Muscle of back (tissue), 13 donors: ENCODE measurements at places on chromosomes 3 and 15.

- DNase-seq = no peak
Measured at GRCh38 chr3:182886497-182886896, 93.2 kb downstream of the ATP11B start.

GRCh38 chr3:150783316-150783715, 20.3 kb upstream of the SIAH2 start:
- DNase-seq = no peak

GRCh38 chr15:74835312-74835823, 7.6 kb downstream of the ULK3 start:
- DNase-seq = no peak

- DNase-seq = no peak
Measured at GRCh38 chr3:124361566-124361965, 368.7 kb upstream of the UMPS start.
